ENCODE measurements at places on chromosomes 16 and 17. TPM values are rescaled to one million over a fixed set of nuclear protein-coding genes. Genes with fewer than 3 reads are reported as not detected.

DNA sequence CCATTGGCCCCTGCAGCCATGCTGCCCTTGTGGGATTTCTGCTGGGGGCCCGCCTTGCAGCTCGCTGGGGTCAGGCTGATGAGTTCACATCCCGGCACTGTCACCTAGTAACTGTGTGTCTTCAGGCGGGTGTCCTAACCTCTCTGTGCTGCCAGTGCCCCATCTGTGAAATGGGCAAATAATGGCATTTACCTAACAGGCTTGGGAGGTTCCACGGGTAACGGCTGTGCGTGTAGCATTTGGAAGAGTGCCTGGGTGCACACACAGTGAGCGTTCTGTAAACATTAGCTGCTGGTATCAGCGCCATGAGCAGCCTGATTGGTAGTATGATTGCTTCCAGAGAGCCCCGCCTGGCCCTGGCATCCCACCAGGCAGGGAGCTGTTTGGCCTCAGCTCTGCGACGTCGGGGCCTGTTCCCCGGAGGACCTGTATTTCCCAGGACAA lies 167.3 kb upstream of the GSE1 start:
- H3K4me3 ChIP-seq, result no peak overlapping the region
- no peaks in the 10 kb centered on the region for H3K36me3 ChIP-seq
- H3K27ac ChIP-seq, result no peak overlapping the region

- peak overlapping the region; percentile 89 for H3K27ac ChIP-seq
- peaks cover 69% of the 10 kb centered on the region for H3K4me1 ChIP-seq
- peaks cover 26% of the 10 kb centered on the region for H3K36me3 ChIP-seq
- DNase-seq, result no peak
- no peaks in the 10 kb centered on the region for H3K27me3 ChIP-seq
- peak overlapping the region; percentile 4 for H3K4me3 ChIP-seq
These were observed 72.9 kb downstream of the CYTH1 start for GRCh38 chr17:78709119-78709681.

The KRTAP3-2 gene
- not detected for total RNA-seq

- peak; percentile 68 for DNase-seq
- H3K36me3 ChIP-seq, result peaks cover 11% of the 10 kb centered on the region
- peak overlapping the region; percentile 91 for H3K27ac ChIP-seq
- no peak overlapping the region for H3K4me3 ChIP-seq
- H3K27me3 ChIP-seq, result no peaks in the 10 kb centered on the region
These were observed 15.4 kb upstream of the CTCF start for GRCh38 chr16:67546761-67547422.

GRCh38 chr17:28120766-28121165 lies 78.3 kb downstream of the NLK start:
- H3K4me3 ChIP-seq, result no peak overlapping the region
- peaks cover 28% of the 10 kb centered on the region for H3K4me1 ChIP-seq
- no peak for DNase-seq
- H3K36me3 ChIP-seq, result peaks cover 9% of the 10 kb centered on the region

DNA sequence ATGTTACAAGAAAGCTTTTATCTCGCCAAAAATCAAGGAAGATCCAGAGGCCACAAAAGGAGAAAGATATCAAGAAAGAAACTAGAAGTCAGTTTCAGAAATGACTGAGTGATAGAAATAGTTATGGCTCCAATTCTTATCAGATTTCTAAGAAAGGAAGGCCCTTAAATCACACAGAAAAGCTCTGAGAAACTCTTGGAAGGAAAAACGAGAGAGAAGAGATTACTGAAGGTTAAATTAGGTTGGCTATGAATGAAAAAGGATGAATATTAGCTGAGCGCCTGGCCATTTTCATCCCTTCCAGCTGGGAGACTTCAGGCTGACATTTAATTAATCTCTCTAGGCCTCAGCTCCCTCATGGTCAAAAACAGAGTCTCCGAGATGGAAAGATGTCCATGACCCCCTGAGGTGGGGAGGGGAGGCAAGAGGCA lies 72.3 kb downstream of the CYTH1 start:
- H3K4me1 ChIP-seq, result peaks cover 73% of the 10 kb centered on the region
- no peaks in the 10 kb centered on the region for H3K27me3 ChIP-seq
- no peak for DNase-seq
- peak overlapping the region; percentile 89 for H3K27ac ChIP-seq

GRCh38 chr17:290626-291025 lies 62.0 kb downstream of the RPH3AL start:
- H3K4me3 ChIP-seq, result no peak overlapping the region
- H3K27me3 ChIP-seq, result no peaks in the 10 kb centered on the region
- H3K27ac ChIP-seq, result no peak overlapping the region
- no peaks in the 10 kb centered on the region for H3K36me3 ChIP-seq
